ENCODE measurements at places on chromosomes 6 and 20. TPM values are rescaled to one million over a fixed set of nuclear protein-coding genes. Genes with fewer than 3 reads are reported as not detected.

The GPSM3 gene
- total RNA-seq = 17.0 TPM

The ADAM33 gene
- not detected for total RNA-seq

The FOXF2 gene
- total RNA-seq = not detected

The ENPP1 gene
- total RNA-seq = 1.9 TPM

The SLC22A3 gene
- total RNA-seq = not detected

The SERPINB1 gene
- total RNA-seq = 73.7 TPM

The SIRPG gene
- total RNA-seq = not detected

The PTK6 gene
- not detected for total RNA-seq

The PAQR8 gene
- total RNA-seq = 5.8 TPM

All from mammary microvascular endothelial cell (primary cell).